Left lung (tissue), 14 donors: ENCODE measurements at places on chromosomes 13 and 19.
A peak's percentile ranks its signal among the peaks of the same experiment; 100 is the strongest.

GRCh38 chr13:109651854-109652253 is 134.5 kb downstream of the IRS2 start:
- no peak for DNase-seq

- DNase-seq, result no peak
Observed at GRCh38 chr19:41569481-41570150, 6.3 kb upstream of the CEACAM21 start.

DNA sequence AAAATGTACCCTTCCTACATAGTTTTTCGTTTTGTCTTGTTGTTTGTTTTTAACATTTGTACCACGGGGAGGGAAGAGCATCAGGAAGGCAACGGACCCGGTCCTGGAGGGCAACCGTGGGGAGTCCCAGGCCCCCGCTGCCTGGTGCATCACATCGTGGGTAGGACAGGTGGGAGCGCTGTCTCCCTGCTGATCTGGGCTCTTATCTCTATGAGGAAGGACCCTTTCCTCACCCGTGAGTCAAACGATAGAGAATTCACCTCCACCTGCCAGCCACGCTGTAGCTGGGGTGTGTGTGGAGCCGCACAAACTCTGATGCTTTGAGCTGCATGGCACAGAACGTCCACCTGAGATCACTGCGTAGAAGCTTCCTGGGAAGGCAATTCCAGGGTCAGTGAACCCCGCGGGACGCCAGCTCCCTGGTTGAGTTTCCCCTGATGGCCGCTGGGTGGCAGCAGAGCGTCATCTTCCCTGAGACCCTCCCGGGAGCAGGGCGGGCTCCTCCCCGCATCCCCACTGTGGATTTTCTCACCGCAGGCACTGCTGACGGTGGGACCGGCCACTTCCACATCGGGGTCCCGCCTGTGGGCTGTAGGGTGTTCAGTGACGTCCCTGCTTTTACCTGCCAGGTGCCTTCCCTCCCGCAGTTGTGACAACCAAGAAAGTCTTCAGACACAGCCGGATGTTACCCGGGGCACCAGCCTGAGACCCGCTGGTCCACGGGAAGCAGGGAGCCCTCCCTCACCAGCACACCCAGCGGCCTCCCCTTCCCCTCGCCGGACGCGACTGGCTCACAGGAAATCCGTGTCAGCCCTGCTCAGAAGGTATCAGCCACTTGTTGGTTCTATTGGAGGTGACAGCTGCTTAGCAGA is 54.7 kb downstream of the ZNF787 start:
- DNase-seq, result peak; percentile 68

DNA sequence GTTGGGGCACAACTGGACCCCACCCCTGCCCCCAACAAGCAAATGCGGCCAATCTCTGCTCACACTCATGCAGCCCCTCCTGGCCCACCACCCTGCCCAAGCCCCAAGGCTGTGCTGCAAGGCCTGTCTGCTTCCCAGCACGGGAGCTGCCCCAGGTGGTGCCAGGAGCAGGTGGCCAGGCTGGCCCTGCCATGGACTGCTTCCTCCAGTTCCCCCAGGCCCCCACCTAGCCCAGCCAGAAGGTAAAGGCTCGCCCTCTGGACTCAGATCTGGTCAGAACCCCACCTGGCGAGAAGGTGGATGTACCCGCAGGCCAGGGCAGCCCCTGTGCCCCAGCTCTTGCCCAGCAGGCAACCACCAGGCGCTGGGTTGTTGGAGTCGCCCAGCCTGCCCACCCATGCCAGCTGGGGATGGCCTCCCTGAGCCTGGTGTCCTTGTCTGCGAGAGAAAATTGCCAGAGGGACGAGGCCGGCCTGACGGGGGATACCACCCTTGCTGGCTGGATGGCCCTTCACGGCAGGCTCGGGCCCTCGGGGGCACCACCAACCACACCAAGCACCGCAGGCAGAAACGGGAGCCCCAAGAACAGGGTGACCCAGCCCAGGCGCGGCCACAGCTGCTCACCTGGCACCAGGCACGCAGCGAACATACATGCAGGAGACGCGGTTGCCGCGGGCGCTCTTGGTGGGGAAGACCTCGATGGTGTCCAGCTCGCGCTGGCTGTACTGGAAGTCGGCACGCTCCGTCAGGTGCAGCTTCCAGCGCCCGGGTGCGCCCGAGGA is 4.5 kb downstream of the ABHD17A start:
- DNase-seq, result no peak

DNA sequence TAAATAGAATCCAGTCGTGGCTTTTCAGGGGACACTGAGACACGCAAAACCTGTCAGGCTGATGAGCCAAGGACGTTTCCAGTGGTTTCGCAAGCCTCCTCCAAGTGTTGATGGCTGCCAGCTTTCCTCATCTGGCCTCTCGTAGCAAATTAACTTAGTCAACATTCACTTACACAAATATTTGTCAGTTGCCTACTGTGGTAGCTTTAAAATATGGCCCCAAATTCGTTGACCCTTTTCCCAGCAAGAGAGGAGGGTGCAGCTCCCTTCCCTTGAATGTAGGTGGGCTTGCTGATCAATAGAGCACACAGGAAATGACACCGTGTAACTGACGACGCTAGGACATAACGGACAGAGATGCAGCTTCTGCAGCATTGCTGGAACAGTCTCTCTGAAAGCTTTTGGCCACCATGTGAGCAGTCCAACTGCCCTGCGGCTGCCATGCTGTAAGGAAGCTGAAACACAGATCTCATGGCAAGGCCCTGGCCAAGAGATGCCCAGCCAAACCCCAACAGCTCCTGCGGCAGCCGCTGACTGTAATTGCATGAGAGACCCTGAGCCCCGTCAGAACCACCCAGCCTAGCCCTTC is 5.5 kb upstream of the RANBP3 start:
- peak; percentile 58 for DNase-seq

GRCh38 chr13:29111446-29111845 is 291.3 kb downstream of the MTUS2 start:
- no peak for DNase-seq
